Myocyte (in vitro differentiated cells): ENCODE measurements at places on chromosomes 11 and 22.

- peak; percentile 89 for DNase-seq
Observed at GRCh38 chr11:3841426-3842350, 929 bp upstream of the RHOG start.

DNA sequence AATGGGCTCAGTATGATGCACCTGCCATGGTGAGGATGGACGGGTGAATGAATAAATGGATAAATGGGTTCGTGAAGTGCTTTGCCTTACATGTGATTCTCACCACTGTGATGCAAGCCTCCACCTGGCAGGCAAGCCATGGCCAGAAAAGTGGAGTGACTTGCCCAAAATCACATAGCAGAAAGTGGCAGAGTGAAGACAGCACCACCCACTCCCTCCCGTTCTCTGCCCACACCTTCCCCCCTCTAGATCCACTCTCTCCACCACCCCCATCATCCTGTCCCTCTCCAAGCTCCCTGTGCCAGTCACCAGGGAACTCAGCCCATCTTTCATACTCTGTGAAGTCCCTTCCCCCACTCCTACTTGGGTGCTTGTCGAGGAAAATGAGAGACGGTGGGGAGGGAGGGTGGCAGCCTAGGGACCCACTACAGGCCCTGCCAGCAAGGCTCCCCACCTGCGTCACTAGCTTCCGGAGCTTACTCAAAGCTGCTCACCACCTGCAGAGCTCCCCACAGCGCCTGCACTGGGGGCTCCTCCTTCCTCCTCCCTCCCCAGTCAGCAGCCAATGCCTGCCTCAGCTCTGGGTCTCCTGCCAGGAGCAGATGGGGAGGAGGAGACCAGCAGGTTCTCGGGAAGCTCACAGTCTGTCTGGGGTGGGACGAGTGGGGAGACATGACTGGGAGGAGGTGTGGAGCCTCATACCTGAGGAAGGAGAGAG lies 82.3 kb downstream of the PDE2A start:
- DNase-seq, result no peak

GRCh38 chr11:17219016-17219415 lies 11.2 kb upstream of the PIK3C2A start:
- DNase-seq, result no peak

- DNase-seq, result no peak
Observed at GRCh38 chr11:128405112-128405511, 182.2 kb downstream of the ETS1 start.

DNA sequence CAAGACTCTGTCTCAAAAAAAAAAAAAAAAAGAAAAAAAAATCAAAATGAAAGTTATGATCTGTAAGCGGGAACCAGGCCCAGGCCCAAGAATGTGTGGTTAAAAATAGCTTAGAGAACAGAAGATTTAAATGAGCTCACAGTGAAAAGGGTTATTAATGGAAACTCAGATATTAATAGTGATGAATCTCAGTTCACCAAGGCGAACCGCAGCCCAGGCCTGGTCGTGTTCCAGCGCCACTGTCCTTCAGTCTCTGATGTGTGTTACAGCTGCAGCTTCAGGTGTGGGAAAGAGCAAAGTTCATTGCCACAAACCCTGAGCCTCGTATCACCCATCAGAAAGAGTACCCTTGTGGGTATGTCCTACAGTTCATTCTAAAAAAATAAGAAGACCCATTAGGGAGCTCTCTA lies 107.1 kb downstream of the GAB2 start:
- peak; percentile 82 for DNase-seq

DNA sequence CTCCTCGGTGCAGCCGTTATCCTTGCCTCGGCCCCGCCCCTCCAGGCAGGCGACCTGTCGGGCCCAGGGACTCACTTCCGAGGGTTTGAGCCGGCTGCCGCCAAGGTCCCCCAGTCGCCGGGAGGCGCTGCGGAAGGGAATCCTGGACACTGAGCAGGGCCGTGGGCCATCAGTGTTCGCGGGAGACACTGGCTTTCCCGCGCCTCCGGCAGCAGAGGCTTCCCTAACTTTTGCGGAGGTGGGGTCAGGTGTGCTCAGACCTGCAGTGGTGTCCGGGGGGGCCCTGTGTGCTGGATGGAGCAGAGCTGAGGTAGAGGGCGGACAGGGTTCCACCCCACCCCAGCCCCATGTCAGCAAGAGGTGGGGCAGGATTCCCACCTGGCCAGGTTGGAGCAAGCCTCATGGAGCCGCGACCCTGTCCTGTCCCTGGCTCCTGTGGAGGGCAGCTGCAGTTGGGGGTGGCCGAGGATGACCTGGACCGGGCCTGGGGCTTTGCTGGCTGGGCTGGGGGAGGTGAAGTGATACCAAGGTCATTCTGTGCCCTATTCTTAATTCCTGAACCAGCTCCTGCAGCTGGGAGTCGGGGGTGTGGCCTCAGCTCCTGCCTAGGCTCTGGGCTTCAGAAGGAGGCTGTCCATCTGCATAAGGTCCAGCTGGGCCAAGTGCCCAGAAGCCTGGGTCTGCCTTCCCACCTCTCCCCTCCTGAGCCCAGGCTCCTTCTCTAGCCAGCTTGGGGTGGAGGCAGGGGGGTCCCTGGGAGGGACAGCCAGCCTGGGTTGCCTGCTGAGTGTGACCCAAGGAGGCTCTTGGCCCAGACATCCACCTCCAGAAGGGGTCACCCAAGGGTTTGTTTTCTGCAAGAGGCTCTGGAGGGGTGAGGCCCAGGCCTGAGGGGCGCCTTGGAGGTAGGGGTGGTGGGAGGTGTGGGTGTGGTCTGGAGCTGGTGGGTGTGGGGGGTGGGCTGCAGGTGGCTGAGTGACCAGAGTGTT lies 8.4 kb downstream of the TSPAN4 start:
- no peak for DNase-seq

DNA sequence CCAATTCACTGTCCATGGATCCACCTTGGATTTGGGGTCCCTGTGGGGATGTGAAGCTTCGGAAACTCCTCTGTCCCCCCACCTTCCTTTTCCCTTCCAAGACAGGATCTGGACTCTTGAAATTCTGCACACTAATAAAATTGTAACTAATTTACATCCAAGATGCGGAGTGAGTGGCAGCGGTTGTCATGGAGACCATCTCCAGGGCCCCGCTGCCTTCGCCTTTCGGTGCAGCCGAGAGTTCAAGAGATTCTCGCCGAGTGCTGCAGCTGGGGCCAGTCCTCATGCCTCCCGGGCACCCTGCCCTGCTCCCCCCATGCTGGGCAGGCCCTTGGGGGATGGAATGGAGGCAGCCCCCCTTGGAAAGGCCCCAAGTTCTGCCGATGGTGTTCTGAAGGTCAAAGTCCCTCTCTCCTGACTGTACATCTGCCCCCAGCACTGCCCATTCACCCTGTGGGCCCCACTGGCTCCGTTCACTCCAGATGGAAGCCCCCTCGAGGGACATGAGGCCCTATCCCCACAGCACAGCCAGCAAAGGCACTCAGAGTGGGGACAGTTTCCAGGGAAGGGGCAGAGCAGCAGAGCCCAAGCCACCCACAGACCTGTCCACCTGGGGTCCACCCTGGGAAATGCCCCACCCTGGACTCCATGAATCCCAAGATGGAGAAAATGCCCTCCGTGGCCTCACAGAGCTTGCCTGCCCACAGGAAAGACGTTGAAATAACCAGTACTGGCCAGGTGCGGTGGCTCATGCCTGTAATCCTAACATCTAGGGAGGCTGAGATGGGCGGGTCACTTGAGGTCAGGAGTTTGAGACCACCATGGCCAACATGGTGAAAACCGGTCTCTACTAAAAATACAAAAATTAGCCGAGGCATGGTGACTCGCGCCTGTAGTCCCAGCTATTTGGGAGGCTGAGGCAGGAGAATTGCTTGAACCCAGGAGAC lies 25.9 kb downstream of the IGLL1 start:
- DNase-seq, result no peak

DNA sequence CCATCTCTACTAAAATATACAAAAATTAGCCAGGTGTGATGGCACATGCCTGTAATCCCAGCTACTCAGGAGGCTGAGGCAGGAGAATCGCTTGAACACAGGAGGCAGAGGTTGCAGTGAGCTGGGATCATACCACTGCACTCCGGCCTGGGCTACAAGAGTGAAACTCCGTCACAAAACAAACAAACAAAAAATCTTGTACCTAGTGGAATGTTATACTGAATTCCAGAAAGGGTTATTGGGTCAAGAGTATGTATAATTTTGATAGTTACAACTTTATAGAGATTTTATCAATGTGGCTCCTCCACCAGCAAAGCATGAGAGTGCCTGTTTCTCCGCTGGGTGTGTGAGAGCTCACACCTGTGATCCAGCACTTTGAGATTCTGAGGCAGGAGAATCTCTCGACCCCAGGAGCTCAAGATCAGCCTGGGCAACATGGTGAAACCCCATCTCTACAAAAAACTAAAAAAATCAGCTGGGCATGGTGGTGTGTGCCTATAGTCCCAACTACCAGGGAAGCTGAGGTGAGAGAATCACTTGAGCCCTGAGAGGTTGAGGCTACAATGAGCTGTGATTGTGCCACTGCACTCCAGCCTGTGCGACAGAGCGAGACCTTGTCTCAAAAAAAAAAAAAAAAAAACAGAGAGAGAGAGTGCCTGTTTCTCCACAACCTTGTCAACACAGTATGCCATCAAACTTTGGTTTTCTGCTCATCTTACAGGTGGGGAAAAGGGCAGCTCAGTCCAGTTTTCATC lies 12.7 kb upstream of the FOLR1 start:
- no peak for DNase-seq

DNA sequence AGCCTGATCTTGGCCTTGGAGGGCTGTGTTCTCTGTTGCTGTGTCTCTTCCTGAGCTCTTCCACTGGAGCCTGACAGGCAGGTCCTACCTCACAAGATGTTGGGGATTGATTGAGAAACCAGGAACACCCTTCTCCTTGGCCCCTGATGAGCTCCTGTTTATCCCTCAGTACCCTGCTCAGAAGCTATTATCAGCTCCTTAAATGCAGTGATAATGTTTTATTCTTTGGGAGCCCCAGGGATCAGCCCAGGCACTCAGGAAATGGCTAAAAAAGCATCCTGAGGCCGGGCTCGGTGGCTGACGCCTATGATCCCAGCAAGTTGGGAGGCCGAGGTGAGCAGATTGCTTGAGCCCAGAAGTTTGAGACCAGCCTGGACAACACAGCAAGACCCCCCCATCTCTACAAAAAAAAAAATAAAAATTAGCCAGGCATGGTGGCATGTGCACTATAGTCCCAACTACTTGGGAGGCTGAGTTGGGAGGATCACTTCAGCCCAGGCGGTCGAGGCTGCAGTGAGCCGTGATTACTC lies 4.9 kb upstream of the PHLDA2 start:
- DNase-seq, result no peak

- no peak for DNase-seq
Observed at GRCh38 chr11:6655020-6655789, 404 bp downstream of the DCHS1 start.

DNA sequence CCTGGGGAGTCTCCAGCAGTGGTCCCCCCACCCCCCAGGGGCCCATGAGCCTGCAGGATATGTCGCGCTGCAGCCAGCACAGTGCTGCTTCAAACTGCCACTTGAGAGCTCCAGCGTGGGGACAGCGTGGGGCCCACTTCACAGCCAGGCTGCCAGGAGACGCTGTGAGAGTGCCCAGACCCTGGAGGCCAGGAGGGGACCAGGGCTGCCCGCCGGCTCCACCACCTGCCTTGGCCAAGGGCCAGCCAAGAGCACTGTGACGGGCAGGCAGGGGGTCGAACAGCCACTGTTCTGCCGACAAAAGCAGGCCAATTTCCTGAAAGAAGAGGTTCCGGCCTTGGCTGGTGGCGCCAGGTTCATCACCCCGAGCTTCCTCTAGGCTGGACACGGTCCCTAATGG lies 60.2 kb downstream of the FLRT1 start:
- DNase-seq, result no peak

GRCh38 chr22:37127350-37127878 lies 17.9 kb upstream of the TMPRSS6 start:
- no peak for DNase-seq

GRCh38 chr22:48137640-48138039 lies 1375.2 kb downstream of the TBC1D22A start:
- no peak for DNase-seq
